ENCODE measurements at places on chromosomes 6 and 20.

DNA sequence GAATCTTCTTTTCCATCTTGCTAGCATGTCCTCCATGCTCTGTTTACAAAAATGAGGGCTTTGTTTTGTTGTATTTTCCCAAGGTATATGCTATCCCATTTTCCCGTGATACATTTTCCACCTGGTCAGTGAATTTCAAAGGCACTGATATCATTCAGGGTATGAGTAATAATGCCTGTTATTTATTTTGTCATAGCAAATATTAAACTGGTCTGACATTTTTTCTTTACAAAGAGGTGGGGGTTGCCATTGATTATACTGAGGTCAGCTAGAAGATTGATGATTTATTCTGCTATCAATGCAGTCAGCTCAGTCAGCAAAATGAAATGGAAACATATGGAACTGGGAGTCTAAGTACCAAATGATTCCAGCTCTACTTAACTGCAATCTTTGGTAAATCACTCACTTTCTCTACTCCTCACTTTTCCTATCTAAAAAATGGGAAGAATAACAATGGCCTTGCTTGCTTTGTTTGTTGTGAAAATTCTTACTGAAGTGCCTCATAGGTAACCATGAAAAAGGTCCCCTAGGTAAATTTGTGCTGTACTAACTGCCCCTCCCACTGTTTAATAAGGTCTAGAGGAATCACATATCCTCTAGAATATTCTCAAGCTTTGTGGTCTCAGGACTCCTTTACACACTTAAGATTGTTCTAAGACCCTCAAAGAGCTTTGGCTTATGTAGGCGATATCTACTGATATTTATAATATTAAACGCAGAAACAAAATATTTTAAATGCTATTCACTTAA is 64.0 kb downstream of the ARHGAP18 start:
- no peak for DNase-seq

- DNase-seq = no peak
Observed at GRCh38 chr20:50518270-50518721, 8.1 kb downstream of the PTPN1 start.

- DNase-seq = no peak
Observed at GRCh38 chr6:7270320-7271204, 42.4 kb downstream of the SSR1 start.

DNA sequence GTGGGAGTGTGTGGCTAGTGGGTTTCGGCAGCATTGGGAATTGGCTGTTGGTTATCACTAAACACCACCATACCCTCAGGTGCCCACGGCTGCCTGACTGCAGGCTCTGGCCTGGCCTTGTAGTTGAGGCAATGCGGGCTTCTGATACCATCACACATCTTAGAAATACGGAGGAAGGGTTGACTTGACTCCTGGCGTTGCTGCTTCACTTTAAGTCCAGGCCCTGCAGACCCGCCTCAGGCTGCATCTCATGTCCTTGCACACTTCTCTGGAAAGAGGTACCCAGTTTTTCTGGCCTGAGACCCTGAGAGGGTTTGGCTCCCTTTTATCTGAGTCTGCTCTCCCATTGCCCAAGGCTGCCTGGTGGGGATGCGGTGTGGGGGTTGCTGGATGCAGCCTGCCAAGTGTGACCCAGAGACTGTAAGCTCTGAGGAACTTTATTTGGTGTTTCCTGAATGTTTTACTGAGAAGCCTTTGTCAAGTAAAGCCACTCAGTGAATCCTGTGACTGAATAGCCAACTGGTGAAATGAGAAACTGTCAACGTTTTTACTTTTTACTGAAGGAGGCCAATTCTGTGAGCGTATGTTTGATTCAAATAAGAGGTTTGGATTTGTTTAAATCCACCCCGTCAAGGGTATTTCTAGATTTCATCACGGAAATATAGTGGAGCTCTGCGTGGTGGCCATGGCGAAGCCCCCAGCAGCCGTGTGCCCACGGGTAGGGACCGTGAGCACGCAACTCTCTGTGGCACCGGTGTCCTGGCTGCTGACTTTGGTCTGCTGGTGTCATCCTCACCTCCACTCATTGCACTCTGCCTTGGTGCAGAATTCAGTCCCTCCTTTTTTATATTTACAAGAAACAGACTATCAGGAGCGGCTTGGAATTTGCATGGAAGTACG is 160.1 kb downstream of the DTNBP1 start:
- no peak for DNase-seq

DNA sequence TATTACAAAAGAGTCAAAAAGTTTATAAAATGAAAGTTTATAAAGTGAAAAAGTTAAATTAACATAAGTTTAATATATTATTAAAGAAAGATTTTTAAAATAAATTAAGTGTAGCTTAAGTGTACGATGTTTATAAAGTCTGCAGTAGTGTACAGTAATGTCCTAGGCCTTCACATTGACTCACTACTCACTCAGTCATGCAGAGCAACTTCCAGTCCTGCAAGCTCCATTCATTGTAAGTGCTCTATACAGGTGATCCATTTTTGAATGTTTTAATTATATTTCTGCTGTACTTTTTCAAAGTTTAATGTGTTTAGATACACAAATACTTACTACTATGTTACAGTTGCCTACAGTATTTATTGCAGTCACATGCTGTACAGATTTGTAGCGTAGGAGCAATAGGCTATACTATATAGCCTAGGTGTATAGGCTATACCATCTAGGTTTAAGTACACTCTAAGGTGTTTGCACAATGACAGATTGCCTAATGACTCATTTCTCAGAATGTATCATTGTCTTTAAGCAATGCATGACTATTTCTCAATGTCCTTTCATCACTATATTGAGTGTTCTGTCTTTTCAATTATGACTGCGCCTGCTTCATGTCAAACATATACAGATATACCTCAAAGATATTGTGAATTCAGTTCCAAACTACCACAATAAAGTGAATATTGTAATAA is 1110.3 kb upstream of the MAP3K7 start:
- no peak for DNase-seq

DNA sequence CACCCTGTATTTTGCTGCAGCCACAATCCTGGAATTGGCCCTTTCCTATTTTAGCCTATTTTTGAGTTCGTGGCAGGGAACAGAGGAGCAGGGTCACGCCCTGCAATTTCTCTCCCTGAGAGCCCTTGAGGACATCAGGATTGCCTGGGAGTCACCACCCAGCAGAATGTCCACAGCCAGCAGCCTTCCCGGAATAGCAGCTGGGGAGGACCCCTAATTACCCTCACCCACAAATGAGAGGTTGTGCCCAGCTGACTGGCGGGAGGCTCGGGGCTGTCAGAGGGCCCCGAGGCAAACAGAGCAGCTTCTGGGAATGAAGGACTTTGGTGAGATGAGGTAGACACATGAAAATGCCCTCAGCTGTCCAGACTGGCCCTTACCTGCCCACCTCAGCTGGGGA is 165.1 kb downstream of the PREX1 start:
- DNase-seq = no peak

DNA sequence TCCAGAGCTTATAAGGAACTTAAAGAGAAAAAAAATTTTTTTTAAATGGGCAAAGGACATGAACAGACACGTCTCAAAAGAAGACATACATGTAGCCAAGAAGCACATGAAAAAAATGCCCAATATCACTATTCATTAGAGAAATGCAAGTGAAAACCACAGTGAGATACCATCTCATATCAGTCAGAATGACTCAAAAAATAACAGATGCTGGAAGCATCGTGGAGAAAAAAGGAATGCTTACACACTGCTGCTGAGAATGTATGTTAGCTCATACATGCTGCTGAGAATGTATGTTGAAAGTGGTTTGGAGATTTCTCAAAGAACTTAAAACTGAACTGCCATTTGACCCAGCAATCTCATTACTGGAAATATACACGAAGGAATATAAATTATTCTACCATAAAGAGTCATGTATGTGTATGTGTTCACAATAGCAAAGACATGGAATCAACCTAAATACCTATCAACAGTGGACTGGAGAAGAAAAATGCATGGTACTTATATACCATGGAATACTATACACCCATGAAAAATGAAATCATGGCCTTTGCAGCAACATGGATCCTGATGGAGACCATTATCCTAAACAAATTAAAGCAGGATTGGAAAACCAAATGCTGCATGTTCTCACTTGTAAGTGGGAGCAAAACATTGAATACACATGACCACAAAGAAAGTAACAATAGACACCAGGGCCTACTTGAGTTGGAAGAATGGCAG is 5.2 kb downstream of the OR11A1 start:
- DNase-seq = no peak

DNA sequence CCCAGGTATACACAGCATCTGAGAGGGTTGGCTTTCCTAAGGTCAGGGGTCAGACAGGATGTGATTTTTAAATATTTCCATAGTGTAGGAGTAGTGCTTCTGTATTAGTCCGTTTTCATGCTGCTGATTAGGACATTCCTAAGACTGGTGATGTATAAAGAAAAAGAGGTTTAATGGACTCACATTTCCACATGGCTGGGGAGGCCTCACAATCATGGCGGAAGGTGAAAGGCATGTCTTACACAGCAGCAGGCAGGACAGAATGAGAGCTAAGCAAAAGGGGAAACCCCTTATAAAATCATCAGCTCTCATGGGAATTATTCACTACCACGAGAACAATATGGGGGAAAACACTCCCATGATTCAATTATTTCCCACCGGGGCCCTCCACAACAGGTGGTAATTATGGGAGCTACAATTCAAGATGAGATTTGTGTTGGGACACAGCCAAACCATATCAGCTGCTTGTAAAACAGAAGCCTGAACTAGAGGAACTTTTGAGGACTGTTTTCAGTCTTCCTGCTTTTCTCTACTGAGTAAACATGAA is 91.0 kb upstream of the MEI4 start:
- no peak for DNase-seq

DNA sequence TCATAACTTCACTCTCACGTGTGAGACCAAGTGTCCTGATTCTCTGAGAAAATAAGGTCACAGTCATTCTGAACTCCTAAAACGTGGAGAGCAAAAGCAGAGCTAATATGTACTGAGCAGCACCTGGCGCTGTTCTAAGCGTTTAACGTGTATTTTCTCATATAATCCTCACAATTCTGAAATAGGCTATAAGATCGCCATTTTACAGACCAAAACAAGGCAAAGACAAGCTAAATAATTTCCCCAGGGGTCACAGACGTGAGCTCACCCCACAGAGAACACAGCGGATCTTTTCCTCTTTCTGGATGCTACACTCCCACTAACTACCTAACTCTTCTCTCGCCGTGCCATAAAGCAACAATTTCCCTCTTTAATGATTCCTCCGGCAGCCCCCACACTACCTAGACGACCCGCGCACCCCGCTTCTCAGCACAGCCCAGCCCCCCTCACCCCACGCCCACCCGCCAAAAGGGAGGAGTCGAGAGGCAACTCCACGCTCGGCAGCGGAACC is 636 bp downstream of the SUPT3H start:
- peak; percentile 72 for DNase-seq

- no peak for DNase-seq
Observed at GRCh38 chr20:17882834-17883591, 85.6 kb downstream of the SNX5 start.

GRCh38 chr20:24783631-24784492 is 165.2 kb upstream of the CST7 start:
- DNase-seq = no peak

DNA sequence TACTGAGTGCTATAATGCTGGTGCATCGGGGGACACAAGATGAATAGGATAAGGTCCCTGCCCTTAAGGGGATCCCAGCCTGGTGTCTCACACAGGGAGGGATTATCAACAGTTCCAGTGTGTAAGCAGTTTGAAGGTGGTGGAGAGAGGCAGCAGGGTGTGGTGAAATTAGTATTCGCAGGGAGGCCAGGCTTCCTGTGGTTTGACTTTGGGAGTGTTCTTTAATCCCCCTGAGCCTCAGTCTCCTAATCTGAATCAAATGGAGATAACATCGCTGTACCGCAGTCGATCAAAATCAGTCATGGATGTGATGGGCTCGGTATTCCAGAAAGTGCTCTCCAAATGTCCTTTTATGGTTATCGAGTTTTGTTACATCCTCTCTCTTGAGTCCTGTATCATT is 288.1 kb upstream of the SUPT3H start:
- DNase-seq = no peak

DNA sequence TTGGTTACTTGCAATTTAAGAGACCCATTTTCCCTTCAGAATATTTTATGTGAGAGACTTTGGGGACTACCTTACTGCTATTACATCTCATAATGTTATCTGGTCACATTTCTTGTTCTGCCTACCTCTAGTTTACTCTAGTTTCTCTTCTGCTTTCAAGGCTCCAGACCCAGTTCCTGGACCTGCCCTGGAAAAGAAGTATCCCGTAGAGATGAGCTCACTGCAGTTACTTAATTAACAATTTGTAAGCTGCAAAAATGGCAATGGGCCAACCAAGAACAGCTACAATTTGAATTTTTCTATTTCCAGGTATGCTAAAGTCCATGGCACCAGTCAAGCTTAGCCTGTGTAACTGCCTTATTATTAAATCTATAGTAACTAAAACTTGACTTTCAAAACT is 25.0 kb downstream of the TAB2 start:
- no peak for DNase-seq

- DNase-seq = no peak
Observed at GRCh38 chr6:148307405-148307804, 35.2 kb upstream of the SASH1 start.

GRCh38 chr20:8433291-8433690 is 301.2 kb downstream of the PLCB1 start:
- DNase-seq = no peak

GRCh38 chr6:36269834-36270705 is at the start of gene PNPLA1:
TSS of gene PNPLA1 (plus strand) at chr6:36270060. CDS start at chr6:36270460, 400 bp downstream.
- DNase-seq = no peak

GRCh38 chr6:64482631-64483030 is 847.0 kb downstream of the PHF3 start:
- no peak for DNase-seq

DNA sequence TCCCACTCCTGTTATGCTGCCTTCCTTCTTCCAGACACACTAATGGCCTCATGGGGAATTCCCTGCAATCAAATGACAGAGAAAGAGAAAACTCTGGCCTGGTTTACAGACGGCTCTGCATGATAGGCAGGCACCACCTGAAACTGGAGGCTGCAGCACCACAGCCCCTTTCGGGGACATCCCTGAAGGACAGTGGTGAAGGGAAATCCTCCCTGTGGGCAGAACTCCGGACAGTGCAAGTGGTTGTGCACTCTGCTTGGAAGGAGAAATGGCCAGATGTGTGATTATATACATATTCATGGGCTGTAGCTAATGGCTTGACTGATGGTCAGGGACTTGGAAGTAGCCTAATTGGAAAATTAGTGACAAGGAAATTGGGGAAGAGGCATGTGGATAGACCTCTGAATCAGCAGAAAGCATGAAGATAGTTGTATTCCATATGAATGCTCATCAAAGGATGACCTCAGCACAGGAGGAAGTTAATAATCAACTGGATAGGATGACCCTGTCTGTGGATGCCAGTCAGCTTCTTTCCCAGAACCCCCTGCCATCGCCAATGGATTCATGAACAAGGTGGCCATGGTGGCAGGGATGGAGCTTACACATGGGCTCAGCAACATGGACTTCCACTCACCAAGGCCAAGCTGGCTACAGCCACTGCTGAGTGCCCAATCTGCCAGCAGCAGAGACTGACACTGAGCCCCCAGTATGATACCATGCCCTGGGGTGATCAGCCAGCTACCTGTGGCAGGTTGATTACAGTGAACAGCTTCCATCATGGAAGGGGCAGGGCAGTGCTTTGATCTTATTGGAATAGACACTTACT is 44.5 kb upstream of the VSX1 start:
- DNase-seq = no peak

All from T-helper 9 cell (primary cell).